ENCODE measurements at places on chromosomes 2 and 18. TPM values are rescaled to one million over a fixed set of nuclear protein-coding genes. Genes with fewer than 3 reads are reported as not detected.

Gene CFAP65
- total RNA-seq = 0.14 TPM

Gene LIMS3
- total RNA-seq = not detected

Gene VAMP8
- 14.5 TPM for total RNA-seq

Gene NR4A2
- total RNA-seq = 4.5 TPM

Gene BOLL
- total RNA-seq = not detected

Gene KCNG2
- total RNA-seq = not detected

Gene ZNF638
- 77.2 TPM for total RNA-seq

Data from A549 treated with CpdA at 1 μM for 4 hours (cell line).